IPS-NIHi11 (cell line): ENCODE measurements at places on chromosomes 16 and 17.

GRCh38 chr17:73474370-73474988, 162.7 kb upstream of the CDC42EP4 start:
- DNase-seq: no peak

DNA sequence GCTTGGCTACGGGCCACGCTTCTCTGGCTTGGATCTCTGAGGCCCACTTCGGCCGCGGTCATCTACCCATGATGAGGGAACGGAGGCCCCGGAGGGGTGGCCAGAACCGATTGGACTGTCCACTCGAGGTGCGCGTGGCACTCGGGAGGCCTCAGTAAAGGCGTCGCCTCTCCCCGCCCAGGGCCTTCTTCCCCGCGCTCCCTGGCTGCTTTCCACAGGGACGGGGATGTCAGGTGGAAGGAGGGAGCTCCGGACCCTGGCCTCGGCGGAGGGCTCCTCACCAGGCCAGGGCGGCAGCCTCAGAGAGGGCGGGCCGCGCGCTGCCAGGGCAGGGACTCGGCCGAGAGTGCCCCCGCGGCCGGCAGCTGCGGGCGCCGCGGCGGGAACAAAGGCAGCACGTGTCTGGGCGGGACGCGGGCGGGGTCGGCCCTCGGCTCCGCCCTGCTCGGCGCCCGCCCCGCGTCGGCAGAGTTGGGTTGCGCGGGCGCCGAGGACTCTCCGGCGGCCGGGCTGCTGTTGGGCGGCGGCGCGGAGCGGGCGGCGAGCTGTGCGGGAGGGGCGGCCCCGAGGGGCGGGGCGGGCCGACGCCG, 587 bp upstream of the CDK5R1 start:
- DNase-seq: peak; percentile 92

DNA sequence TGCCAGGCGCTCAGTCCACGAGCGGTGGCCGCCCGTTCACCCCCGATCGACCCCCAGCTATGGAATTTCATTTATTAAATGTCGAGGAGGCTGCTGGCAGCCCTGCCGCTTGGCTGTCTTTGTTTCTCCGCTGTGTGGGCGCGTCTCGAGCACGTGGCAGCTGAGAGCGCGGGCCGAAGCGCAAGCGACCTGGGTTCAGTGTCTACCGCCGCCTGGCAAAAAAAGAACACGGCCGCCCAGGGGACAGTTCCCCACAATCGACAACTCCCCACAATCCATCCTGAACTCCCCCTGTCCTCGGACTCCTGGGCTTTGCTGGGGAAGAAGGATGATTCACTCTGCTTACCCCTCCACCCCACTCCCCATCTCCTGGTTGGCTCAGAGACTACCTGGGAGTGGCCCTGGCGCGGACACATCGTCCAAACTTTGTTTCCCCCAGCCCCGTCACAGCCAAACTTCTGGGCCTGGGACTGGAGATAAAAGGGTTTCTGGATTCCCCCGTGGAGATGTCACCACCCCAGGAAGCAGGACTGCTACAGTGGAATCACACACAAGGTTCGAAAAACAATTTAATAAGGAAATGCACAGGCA, 1.7 kb upstream of the ANKRD13B start:
- peak; percentile 60 for DNase-seq

GRCh38 chr17:76687298-76688164, 23.2 kb downstream of the MXRA7 start:
- no peak for DNase-seq

DNA sequence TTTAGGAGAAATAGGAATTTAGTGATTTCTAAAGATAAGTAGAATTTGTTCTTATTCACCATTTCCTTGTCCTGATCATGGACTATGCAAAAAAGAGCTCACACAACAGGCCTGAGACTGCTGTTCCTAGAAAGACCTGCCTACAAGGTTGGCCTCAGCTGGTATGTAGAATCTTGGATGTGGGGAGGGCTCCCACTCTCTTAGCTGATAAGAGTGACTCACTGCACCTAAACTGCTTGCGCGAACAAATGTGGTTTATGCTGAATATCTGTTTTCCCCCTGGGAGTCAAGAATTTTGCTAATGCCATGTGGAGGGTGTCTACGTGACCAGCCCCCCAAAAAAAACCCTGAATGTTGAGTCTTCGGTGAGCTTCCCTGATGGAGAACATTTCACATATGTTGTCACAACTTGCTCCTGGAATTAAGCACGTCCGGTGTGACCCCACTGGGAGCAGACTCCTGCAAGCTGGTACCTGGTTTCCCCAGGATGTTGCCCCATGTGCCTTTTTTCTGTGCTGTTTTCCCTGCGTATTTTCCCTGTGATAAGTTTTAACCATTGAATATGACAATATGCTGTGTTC, 68.8 kb upstream of the HSBP1 start:
- DNase-seq: no peak

- DNase-seq: peak; percentile 78
These were observed 45.4 kb downstream of the STH start for GRCh38 chr17:46044286-46044928.

GRCh38 chr17:43907425-43907981, at the start of gene MPP2:
Gene MPP2, minus strand, starts transcription at chr17:43907536. Its CDS starts 3,076 bp downstream, at chr17:43904460.
- DNase-seq: peak; percentile 82

GRCh38 chr16:49592546-49593423, 219.2 kb downstream of the C16orf78 start:
- peak; percentile 75 for DNase-seq

DNA sequence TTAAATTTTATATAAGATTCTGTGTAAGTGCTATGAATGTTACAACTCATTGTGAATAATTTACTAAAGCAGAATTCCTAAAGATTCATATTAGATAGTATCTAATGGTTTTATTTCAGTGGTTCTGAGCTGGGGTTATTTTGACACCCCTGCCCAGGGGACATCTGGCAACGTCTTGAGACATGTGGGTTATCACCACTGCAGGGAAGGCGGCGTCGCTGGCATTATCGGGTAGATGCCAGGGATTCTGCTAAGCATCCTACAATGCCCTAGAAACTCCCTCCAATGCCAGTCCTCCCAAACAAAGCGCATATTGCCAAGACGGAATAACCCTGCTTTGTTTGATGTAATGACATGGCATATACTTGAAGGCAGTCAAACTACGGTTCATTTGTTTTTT, 372.3 kb upstream of the ZFHX3 start:
- DNase-seq: no peak

DNA sequence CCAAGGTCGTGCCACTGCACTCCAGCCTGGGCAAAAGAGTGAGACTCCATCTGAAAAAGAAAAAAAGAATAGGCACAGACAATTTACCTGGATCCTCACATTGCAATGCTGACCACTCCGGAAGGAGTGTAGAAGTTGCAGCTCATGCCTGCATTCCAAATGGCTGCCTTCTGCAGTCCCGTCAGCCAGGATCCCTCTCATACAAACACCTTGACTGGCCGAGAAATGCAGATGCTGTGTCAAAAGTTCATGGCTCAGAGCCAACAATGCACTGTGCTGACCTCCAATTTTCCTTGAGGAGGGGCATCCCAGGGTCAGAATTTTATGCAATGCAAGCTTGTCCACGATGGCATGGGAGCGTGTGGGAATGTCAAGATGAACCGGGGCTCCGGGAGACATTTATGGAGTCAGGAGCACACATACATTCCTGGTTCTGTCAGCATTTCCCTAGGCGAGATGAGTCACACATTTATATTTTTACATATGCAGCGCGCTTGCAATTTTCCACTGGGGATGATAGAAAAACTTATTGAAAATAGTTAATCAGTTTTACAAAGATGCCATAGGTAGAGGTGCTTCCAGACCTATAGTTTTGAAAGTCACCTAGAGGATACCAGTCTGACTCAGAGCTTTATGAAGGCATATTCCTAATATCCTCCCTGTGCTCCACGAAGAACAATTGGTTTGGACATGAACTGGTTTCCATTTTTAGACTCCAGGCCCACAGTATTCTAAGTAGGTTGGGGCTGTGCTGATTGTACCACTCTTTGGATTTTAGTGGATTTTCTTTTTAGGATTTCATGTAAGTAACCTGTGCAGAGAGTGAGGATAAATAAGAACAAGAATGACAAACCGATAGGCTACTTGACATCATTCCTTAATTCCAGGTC, 614.6 kb downstream of the MAF start:
- no peak for DNase-seq
